Activated CD4-positive, alpha-beta memory T cell treated with anti-CD3 and anti-CD28 coated beads for 36 hours (primary cell): ENCODE measurements at places on chromosomes 7 and 10. TPM values are rescaled to one million over a fixed set of nuclear protein-coding genes. Genes with fewer than 3 reads are reported as not detected.

Gene LRIT1
- total RNA-seq: not detected

Gene ST8SIA6
- not detected for total RNA-seq

Gene UBE2H
- 33.6 TPM for total RNA-seq

Gene ITPRID1
- not detected for total RNA-seq

Gene CPED1
- not detected for total RNA-seq

Gene IFIT1B
- not detected for total RNA-seq

Gene TMEM213
- total RNA-seq: 0.39 TPM

Gene RGR
- not detected for total RNA-seq

Gene CAMK2B
- total RNA-seq: 0.76 TPM

Gene MRC1
- not detected for total RNA-seq

Gene ADAM22
- 1.8 TPM for total RNA-seq

Gene ARHGEF35
- total RNA-seq: 8.8 TPM

Gene NACAD
- total RNA-seq: 0.21 TPM

Gene LSM8
- 39.1 TPM for total RNA-seq

Gene SH2D4B
- total RNA-seq: not detected

Gene NPFFR1
- not detected for total RNA-seq

Gene YAE1
- total RNA-seq: 8.8 TPM

Gene AUTS2
- 4.7 TPM for total RNA-seq

Gene NEURL1
- total RNA-seq: 1.8 TPM

Gene OLAH
- total RNA-seq: 0.31 TPM

Gene RBM28
- total RNA-seq: 56.0 TPM

Gene NKX6-2
- not detected for total RNA-seq

Gene CARD11
- 107 TPM for total RNA-seq

Gene CCZ1
- total RNA-seq: 96.2 TPM
